ENCODE measurements at places on chromosomes 12 and 14.

DNA sequence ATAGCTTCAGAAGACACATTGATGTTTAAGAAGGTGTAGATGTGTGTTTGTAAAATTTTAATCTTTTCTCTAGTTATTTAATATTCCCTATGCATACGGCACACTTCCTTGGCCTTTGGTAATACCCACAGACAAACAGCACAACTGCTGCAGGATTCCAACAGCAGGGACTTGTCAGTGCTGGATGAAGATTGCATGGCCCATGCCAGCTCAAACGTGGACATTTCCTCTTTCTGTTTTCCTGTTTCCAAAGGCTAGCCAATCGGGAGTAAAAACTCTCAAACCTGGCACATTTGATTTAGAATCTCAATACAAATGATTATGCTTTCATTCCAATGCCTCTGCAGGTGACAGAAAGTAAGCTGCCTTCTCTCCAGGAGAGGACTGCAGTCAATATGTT lies 22.5 kb upstream of the PDE3A start:
- DNase-seq: no peak

- no peak for DNase-seq
These were observed 72.4 kb upstream of the SYT1 start for GRCh38 chr12:78792052-78792698.

DNA sequence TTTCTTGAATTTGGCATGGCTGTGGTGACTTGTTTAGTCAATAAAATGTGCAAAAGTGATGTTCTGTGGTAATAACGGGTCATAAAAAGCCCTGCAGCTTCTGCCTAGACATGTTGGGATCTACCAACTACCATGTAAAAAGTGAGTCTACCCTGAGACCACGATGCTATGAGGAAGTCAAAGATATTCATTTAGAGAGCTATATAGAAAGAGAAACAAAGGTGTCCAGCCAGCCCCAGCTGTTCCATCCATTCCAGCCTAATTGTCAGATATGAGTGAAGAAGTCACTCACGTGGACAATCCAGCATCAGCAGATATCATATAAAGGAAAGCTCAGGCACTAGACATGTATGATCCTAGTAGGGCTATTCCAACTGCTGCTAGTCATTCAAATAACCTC lies 117.2 kb upstream of the SSTR1 start:
- no peak for DNase-seq

GRCh38 chr14:69685716-69686115 lies 74.3 kb downstream of the SUSD6 start:
- DNase-seq: peak; percentile 55

- DNase-seq: no peak
These were observed 146.1 kb downstream of the PAX9 start for GRCh38 chr14:36807727-36808126.

DNA sequence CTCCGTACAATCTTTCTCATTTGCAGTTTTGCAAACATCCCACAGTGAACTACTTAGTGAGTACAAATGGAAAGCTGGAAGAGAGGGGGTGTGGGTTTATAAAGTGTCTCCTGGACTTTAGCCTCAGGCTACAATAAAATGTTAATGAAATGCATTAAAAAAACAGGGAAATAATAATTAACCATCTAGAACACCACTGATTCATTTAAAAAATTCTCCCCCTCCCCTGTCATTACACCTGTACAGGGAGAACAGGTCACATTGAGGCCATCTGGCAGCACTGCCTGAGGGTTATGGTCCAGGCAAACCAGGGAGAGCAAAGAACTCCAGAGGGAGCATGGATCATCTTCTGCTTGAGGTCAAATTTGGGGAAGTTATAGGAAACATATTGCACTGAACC lies 96.3 kb downstream of the TSPAN8 start:
- no peak for DNase-seq

GRCh38 chr12:117863002-117863709 lies 105.6 kb downstream of the KSR2 start:
- DNase-seq: no peak

DNA sequence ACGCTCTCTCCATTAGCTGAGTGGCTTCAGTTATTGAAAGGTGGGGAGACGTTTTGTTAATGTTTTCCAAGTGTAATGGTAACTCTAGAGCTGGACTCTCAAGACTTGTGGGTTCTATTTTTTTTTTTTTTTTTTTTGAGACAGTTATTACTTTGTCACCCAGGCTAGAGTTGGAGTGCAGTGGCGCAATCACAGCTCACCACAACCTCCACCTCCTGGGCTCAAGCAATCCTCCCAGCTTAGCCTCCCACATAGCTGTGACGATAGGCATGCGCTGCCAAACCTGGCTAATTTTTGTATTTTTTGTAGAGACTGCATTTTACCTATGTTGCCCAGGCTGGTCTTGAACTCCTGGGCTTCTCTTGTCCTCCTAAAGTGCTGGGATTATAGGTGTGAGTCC lies 26.2 kb downstream of the ATF1 start:
- no peak for DNase-seq

- DNase-seq: no peak
These were observed 63.3 kb upstream of the FLRT2 start for GRCh38 chr14:85466678-85467077.

DNA sequence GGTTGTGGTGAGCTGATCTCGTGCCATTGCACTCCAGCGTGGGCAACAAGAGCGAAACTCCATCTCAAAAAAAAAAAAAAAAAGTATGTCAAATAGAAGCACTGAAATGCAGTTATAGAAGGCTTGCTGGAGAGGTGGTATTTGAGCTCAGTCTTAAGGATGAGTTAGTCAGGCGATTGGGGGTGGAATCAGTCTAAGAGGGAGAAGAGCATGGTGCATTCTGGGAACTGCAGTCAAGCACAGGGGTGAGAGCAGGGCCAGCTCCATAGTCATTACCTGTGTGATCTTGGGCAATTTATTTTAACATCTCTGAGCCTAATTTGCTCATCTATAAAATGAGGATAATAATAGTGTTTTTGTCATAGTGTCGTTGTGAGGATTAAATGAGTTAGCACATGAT lies 5.9 kb upstream of the GNB3 start:
- no peak for DNase-seq

DNA sequence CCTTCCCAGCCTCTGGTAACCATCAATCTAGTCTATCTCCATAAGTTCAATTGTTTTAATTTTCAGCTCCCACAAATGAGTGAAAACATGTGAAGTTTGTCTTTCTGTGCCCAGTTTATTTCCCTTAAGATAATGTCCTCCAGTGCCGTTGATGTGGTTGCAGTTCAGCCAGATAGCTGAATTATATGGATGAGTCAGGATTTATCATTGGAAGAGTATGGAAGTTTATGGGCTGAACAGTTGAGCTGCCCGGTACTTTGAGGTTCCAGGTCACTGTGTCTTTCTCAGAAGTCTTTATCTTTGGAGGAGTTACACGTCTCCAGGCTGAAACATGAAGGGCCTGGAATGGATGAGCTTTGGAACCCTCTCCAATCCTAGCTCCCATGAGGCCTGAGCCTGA lies 120.1 kb downstream of the ASCL4 start:
- no peak for DNase-seq

GRCh38 chr14:67167420-67168109 lies 21.7 kb upstream of the GARIN2 start:
- DNase-seq: no peak

Data from CD4-positive, alpha-beta T cell treated with Interleukin-6 for 4 hours (primary cell).